CD4-positive, alpha-beta T cell treated with Interleukin-4 for 4 hours (primary cell): ENCODE measurements at places on chromosomes 6 and 20.

DNA sequence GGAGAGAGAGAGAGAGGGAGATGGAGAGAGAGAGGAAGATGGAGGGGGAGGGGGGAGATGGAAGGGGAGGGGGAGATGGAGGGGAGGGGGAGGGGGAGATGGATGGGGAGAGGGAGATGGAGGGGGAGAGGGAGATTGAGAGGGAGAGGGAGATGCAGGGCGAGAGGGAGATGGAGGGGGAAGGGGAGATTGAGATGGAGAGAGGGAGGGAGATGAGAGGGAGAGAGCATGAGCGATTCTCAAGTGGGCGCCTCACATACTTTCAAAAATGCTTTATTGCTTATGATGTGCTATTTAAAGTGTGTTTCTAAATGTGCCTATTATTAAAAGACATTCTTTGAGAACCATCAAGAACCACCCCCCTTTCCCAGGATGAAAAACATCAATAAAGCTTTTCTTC lies 43.7 kb upstream of the DACT2 start:
- DNase-seq, result no peak

GRCh38 chr20:63094767-63095499 lies 88.2 kb upstream of the BHLHE23 start:
- DNase-seq, result no peak

DNA sequence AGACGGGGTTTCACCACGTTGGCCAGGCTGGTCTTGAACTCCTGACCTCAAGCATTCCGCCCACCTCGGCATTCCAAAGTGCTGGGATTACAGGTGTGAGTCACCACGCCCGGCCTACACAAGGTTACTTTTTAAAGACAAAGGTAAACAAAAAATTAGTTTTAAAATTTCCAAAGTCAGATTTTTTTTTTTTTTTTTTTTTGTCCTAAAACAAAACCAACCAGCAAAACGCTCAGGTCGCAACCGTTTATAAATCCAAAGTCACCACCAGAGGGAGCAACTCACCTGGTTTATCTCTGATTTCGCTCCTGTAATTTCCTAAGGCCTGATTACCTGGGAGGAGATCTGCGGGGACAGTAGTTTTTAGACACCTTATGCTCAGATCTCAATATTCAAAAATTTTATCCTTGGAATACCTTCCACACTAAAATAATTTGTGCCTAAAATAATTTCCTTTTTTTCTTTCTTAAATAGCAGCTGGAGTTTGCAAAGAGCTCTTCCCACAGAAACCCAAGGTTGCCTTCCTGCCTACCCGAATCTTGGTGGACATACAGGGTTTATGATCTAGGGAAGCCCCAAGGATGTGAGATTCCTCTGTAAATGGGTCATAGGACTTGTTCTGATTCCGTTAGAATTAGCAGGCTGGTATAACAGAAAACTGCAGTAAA lies 19.8 kb upstream of the TREM1 start:
- DNase-seq, result peak; percentile 44

DNA sequence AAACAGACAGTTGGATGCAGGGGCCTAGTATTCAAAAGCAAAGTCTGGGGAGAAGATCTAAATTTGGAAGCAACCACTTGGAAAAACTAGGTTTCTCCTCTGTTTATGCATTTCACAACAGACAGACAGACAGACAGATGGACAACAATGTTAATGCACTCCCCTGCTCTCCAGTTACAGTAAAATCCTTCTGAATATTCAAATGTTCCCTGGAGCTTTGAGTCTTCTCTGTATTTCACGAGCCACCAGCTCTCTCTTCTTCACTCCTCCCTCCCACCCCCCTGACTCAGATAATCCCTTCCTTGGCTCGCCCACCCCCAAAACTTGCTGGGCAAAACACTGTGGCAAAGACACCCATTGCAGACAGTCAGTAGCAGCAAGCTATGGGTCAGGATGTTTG lies 129.3 kb upstream of the TOP1 start:
- no peak for DNase-seq

GRCh38 chr6:106281661-106282060 lies 43.9 kb downstream of the ATG5 start:
- no peak for DNase-seq

GRCh38 chr20:31788578-31788977 lies 30.6 kb upstream of the MYLK2 start:
- DNase-seq, result no peak

- no peak for DNase-seq
Observed at GRCh38 chr6:16466800-16467553, 228.6 kb downstream of the GMPR start.

GRCh38 chr6:37496951-37497885 lies 2.5 kb downstream of the CCDC167 start:
- DNase-seq, result no peak

- no peak for DNase-seq
Observed at GRCh38 chr6:99514089-99514488, 1.1 kb downstream of the USP45 start.

DNA sequence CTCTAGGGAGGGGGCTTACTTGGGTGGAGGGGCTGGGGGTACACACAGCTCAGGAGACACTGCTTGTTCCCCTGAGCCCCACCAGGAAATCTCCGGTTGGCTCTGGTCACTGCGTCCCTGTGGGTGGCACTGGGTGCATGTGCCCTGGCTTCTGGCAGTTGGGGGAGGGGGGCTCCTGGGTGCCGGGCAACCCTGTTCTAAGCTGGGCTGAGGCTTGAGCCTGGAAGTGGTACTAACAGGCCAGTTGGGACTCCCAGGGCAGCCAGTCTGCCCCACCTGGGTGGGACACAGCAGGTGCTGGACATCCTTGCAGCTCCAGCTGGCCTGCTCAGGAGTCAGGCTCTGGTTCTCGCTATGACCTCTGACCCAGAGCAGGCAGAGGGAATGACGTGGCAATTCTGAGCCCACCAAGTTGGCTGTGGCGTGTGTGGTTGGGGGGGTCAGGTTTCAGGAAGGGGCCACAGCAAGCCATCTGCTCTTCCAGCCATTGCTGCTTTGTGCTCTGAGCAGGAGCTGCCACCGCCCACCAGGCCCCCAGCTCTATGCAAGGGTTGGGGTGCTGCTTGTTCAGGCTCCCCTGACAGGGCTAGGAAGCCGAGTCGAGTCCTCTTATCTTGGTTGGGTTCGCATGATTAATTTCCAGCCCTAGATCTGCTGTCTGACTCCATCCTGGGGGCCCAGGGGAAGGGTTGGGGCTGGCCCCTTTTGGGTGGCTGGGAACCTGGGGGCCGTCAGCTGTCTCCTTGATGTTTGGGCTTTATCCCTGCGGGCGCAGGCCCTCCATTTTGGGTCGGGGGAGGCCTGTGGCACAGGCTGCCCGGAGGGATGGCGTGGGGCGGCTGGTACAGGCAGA lies 590 bp downstream of the C20orf204 start:
- no peak for DNase-seq

DNA sequence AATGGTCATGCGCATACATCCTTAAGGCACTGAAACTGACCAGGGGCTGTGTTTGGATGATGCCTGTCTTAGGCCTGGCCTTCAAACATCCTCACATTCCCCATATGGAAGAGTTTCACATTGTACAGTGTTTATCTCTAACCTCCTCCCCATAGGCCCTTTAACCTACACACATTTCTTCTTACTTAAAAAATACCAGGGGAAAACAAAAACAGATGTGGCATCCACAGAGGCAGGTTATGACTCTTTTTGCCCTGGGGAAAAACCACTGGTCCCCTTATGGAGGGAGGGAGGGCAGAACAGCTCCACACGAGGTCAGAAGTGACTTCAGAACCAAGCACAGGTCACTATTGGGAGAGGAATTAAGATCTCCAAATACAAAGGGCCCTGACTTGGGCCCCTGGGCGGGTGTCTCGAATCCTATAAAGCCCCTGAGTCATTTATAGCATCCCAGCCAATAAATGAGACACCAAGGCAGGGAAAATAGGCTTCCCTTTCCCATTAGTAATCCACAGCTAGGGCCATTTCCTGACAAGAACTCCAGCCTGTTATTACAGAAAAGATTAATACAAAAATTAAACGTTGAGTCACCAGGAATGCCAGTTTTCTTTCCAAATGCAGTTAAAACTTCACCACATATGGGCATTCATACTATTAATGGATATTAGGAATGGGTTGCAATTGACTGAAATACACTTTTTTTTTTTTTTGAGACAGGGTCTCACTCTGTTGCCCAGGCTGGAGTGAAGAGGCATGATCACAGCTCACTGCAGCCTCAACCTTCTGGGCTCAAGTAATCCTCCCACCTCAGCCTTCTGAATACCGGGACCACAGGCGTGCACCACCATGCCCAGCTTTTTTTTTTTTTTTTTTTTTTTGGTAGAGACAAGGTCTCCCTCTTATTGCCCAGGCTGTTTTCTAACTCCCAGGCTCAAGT lies 107.2 kb downstream of the ATP9A start:
- DNase-seq, result no peak

GRCh38 chr6:34531580-34532201 lies 24.4 kb downstream of the SPDEF start:
- DNase-seq, result peak; percentile 7
